ENCODE measurements at places on chromosomes 12 and 14. TPM values are rescaled to one million over a fixed set of nuclear protein-coding genes. Genes with fewer than 3 reads are reported as not detected.

Gene ZDHHC22
- total RNA-seq, result 0.16 TPM

- DNase-seq, result no peak
Measured at GRCh38 chr12:75337905-75338304, 3.4 kb downstream of the GLIPR1L1 start.

DNA sequence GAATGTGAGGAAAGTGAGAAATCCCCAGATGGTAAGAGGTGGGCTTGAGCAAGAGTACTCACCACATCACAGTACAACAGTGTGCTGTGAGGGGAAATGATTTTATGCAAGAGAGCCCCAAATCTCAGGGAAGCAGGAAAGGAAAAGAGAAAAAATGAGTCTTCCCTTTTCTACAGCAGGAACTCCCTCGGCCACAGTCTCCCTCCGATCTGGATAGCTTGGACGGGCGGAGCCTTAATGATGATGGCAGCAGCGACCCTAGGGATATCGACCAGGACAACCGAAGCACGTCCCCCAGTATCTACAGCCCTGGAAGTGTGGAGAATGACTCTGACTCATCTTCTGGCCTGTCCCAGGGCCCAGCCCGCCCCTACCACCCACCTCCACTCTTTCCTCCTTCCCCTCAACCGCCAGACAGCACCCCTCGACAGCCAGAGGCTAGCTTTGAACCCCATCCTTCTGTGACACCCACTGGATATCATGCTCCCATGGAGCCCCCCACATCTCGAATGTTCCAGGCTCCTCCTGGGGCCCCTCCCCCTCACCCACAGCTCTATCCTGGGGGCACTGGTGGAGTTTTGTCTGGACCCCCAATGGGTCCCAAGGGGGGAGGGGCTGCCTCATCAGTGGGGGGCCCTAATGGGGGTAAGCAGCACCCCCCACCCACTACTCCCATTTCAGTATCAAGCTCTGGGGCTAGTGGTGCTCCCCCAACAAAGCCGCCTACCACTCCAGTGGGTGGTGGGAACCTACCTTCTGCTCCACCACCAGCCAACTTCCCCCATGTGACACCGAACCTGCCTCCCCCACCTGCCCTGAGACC, 7.8 kb downstream of the ATN1 start:
- DNase-seq, result no peak

- DNase-seq, result no peak
Measured at GRCh38 chr12:77996670-77997069, 166.0 kb downstream of the NAV3 start.

Gene GYS2
- not detected for total RNA-seq

Gene TAS2R8
- total RNA-seq, result 0.58 TPM

Gene ADAM21
- not detected for total RNA-seq

DNA sequence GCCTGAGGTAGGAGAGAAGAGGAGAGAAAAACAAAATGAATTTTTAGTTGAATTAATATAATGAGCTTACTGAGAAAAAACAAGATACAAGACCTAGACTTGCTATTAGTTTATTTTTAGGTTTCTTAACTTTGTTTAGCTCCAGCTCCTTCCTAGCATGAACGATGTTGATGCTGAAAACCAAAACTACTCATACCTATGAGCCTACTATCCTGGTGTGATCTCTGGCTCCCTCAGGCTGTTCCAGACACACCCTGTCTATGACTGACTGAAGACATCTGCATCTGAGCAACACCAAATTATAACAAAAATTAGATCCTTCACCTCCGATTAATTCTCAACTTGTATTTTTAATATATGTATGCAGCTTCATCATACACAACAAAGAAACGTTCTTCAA, 190.4 kb downstream of the SLC5A8 start:
- no peak for DNase-seq

- no peak for DNase-seq
Measured at GRCh38 chr14:68412505-68413465, 380.1 kb downstream of the ZFP36L1 start.

- DNase-seq, result no peak
Measured at GRCh38 chr12:132561427-132562156, 48.8 kb downstream of the LRCOL1 start.

- no peak for DNase-seq
Measured at GRCh38 chr12:121610239-121611149, 15.8 kb upstream of the ORAI1 start.

- no peak for DNase-seq
Measured at GRCh38 chr12:57518176-57518919, 2.0 kb downstream of the DDIT3 start.

Gene BCL2L2
- total RNA-seq, result 19.2 TPM

Gene SMARCC2
- 51.1 TPM for total RNA-seq

Gene PLA2G1B
- 0.90 TPM for total RNA-seq

GRCh38 chr14:67857778-67858350, 38.3 kb downstream of the RAD51B start:
- no peak for DNase-seq

Gene ASB2
- 32.3 TPM for total RNA-seq

DNA sequence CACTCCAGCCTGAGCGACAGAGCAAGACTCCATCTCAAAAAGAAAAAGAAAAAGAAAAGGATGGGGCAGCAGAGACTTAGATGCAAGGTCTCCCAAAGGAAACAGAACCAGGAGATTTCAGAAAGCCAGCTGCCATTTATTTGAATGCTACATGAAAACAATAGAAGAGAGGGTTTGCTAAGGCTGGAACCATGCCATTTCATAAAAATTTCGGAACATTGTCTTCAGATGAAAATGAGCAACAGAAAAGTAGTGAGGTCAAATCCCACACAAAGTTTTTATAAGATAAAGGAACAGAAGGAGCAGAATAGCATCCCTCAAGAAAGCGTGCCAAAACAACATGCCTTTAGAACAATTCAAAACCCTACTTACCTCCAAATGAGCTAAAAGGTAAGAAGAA, 175.3 kb downstream of the ETV6 start:
- DNase-seq, result no peak

Gene CIT
- total RNA-seq, result 23.3 TPM

- DNase-seq, result peak; percentile 31
Measured at GRCh38 chr12:95942524-95943329, at the start of gene CCDC38. CCDC38 (minus strand) TSS chr12:95942614; CDS start chr12:95936509, 6,105 bp downstream.

DNA sequence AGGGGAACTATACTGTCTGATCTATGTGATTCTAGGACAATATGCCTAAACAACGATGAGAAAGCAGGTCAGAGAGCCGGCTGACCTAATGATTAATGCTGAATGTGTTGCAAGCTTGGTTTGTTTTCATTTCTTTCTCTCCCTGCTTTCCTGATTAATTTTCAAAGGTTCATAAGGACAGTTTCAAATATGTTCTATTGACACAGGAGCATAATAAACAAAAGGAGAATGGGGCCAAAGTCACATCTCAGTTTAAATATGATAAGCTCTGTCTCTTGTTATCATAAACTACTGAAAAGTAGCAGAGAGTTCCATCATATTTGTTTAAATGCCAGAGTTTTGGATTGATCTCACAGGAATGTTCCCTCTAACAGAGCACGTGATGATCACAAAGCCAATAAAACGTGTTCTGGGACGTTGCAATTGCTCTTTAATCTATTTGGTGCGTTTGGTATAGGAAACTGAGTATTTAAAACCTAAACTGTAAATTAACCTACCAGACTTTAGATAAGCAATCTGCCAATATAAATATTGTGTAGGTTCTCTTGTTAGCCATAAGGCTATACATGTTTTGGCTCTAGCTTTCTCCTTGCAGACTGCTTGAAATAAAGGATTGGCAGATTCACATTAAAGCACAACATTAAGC, 3.7 kb upstream of the HSD17B6 start:
- DNase-seq, result no peak

DNA sequence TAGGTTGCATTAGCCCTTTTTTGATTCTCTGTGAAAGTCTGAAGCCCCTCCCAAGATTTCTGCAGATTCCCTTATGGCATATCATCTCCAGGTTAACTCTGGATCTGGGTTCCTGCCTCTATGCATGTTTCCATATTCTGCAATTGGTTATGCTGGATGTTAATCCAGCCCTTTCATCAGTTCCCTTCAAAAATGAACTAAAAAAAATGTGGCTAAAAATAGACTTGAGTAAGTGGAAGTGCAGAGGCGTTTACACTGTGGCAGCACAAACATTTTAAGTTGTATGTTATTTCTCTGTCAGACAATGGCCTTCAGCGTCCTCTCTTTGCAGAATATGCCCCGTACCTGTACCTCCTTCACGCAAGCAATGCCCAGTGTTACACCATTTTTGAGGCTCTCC, 11.4 kb downstream of the MGST1 start:
- no peak for DNase-seq

Gene PLD4
- total RNA-seq, result 6.8 TPM

DNA sequence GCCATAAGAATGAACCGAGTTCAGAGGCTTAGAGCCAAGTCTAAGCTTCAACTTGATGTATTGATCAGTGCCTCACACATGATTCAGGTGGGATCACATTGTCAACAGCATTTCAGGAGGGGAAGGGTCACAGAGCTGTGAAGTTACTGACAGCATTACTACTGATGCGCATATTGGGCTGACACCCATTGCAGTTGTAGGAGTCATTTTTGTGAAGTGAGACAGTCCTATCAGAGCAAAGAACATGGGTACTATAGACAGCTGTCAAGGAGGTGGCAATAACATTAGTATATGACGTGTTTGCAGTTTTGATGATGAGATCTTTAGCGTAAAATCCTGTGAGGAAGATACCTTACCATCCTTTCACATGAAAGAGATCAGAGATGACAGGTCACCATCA, 206.0 kb upstream of the RBM19 start:
- no peak for DNase-seq

DNA sequence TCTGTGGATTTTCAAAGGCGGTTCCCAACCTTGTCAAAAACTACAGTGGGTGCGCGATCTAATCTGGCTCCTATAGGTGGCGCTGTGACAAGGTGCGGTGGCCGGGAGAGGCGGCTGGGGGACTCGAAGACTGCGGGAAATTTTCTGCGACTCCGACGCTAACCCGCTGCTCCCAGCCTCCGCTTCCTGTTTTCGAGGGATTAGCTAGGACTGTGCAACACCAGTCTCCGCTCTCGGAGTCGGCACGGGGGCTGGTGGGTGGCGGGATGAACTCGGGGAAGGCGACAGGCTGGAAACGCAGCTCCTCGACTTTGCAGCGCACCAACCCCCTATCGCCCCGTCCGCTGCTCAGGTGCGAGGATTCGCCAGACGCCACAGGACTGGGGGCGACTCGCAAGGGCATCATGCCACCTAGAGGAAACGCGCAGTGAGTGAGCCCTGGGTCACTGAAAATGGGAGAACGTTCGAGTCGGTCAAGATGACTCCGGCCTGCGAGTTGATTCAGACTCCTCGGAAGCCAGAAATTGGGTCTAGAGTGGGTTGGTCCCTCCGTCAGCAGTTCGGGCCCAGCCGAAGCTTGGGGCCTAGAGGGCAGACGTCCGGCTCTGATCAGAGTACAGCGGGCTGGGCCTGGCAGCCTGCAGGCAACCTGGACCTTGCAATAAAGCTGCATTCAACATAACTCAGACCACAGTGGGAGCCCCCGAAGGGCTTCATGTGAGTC, 5.5 kb upstream of the PAX9 start:
- DNase-seq, result no peak

Gene IAPP
- not detected for total RNA-seq

DNA sequence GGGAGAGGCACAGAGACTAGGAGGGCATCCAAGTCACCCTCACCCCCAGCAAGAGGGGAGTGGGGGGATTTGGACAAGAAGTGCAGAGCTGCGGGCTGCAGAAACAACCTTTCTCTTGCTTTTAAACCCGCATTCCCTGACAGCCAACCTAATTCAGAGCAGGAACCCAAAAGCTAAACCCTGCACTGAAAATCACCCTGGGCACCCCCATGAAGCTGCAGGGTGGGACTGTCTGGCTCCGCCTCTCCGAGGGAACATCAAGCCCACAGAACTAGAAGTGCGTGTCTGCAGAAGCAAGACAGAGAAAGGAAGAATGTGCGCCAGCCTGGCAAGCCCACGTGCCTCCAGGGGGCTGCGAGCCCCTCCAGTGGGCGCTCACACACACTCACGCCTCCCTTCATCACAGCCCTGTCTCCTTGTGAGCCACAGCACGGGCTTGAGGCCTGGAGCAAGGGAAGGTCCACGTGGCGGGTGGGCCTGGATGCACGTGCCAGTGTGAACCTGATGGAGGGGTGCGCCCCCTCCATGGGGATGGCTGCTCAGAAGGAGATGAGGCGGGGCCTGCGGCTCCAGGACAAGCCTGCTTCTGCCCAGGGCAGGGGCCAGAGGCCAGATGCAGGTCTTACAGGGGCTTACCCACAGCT, 27.8 kb upstream of the PNMA1 start:
- DNase-seq, result no peak

- DNase-seq, result no peak
Measured at GRCh38 chr12:75951399-75952278, 79.9 kb downstream of the PHLDA1 start.

Gene CLEC2A
- not detected for total RNA-seq

- no peak for DNase-seq
Measured at GRCh38 chr14:23160924-23161522, 22.4 kb downstream of the SLC7A8 start.

Gene CLEC1B
- not detected for total RNA-seq

GRCh38 chr14:79600406-79600805, 610.9 kb downstream of the DIO2 start:
- DNase-seq, result no peak

Gene SLC16A7
- total RNA-seq, result 51.1 TPM

DNA sequence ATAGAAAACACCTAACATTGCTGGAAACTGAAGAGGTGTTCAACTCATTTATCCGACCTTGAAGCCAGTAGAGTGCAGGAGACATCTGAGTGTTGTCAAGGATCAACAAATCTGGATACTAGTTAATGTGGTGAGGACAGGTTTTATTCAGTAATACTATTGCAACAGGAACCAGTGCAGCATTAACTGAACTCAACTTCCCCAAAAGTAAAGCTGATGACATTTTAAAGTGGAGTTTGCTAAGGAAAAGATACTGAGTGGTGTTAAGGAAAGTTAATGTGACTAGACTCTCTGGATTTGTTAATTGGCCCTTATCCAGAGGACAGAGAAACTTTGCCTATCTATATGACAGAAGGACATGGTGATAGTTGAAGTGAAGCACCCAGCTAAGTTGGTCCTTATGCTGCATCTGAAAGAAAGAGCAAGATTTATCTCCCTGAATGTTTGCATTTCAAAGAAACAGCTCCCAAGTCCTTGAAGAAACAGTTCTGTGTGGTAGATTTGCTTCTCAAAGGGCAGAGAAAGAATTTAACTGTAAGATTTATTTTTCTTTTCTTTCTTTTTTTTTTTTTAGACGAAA, 1.2 kb upstream of the CLEC7A start:
- DNase-seq, result no peak

Gene IL22
- total RNA-seq, result not detected

- DNase-seq, result no peak
Measured at GRCh38 chr14:102008891-102009290, 44.5 kb downstream of the DYNC1H1 start.

DNA sequence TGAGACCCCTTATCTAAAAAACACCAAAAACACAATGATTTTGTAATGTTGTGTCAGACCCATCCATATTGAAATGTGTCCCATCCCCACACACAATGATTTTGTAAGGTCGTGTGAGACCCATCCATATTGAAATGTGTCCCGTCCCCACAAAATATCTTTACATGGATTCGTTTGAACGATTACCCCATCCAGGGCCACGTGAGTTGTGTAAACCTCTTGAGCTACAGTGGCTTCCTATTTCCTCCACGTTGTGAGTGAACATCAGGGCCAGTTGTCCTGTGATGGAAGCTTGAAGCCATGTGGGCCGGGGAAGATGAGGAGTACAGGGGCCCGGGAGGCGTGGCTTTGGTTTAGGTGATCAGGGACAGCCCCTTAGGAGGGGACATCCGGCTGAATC, 27.0 kb upstream of the ULK1 start:
- no peak for DNase-seq
